Tibial artery (tissue), 4 donors: ENCODE measurements at places on chromosomes 12 and 14.

DNA sequence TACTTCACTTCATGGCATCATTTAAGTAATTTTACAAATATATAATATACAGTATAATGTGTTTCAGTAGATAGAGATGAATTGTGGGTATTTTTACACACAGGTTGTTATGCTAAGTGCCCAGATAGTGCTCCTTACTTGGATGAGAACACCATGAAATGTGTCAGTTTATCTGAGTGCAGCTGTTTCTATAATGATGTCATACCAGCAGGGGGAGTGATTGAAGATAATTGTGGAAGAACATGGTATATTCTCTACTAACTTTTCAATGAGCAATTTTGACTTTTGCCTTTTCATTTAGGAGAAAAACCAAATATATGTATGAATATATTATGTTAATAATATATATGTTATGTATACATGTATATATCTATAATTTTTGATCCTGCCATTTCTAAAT, 221.6 kb downstream of the LRRK2 start:
- no peaks in the 10 kb centered on the region for H3K27me3 ChIP-seq
- no peak for DNase-seq
- H3K27ac ChIP-seq: no peak overlapping the region
- H3K4me3 ChIP-seq: no peak overlapping the region

- no peaks in the 10 kb centered on the region for H3K27me3 ChIP-seq
- no peak overlapping the region for H3K27ac ChIP-seq
- no peak overlapping the region for H3K4me3 ChIP-seq
- H3K4me1 ChIP-seq: no peaks in the 10 kb centered on the region
- DNase-seq: no peak
Observed at GRCh38 chr12:58701536-58701935, 218.8 kb downstream of the LRIG3 start.

- peaks cover 47% of the 10 kb centered on the region for H3K4me1 ChIP-seq
- H3K36me3 ChIP-seq: no peaks in the 10 kb centered on the region
- peak overlapping the region; percentile 71 for H3K4me3 ChIP-seq
Observed at GRCh38 chr12:112418273-112418607, 507 bp upstream of the PTPN11 start.

DNA sequence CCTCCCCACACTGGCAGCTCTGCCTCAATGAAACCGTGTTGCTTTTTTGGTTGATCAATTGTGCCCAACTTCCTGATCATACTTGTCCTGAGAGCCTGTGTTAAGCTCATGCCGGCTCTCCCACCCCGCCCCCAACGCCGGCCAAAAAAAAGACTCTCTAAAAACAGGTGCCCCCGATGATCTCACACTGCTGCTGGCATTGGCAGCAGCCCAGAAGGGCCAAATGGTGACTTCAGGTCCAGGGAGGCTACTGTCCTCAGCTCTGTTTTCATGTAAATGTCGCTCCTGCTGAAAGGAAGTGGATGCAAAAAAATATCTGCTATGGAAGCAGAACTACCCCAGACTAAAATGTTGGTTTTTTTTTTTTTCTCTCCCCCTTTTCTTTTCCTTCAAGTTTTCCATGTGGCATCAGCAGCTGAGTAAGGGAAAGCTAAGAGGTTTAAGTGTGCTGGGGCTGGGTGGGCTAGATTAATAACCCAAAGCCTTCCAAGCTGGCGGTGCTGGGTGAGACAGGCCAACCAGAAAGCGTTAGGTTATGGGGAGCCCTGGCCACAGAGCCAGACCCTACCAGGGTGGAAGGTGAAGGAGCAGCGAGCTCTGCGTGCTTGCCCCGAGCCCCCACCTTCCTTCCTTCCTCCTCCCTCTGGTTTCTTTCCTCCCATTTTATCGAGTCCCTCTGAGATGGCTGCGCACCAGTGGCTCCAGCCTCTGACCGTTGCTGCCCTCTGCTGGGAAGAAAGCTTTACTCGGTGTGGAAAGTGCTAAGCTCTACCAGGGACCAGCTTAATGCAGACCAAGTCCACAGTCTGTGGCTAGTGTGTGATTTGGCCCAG, 396.1 kb downstream of the NRXN3 start:
- H3K27me3 ChIP-seq: no peaks in the 10 kb centered on the region
- H3K27ac ChIP-seq: no peak overlapping the region

- H3K4me3 ChIP-seq: peak overlapping the region; percentile 35
- peak; percentile 78 for DNase-seq
- no peaks in the 10 kb centered on the region for H3K36me3 ChIP-seq
- H3K27ac ChIP-seq: peak overlapping the region; percentile 58
- no peaks in the 10 kb centered on the region for H3K27me3 ChIP-seq
- peaks cover 31% of the 10 kb centered on the region for H3K4me1 ChIP-seq
Observed at GRCh38 chr12:15688202-15688736, 100.9 kb downstream of the EPS8 start.

GRCh38 chr12:49334681-49335080, 2.3 kb downstream of the C1QL4 start:
- H3K27ac ChIP-seq: no peak overlapping the region
- H3K4me3 ChIP-seq: no peak overlapping the region
- DNase-seq: no peak
- no peaks in the 10 kb centered on the region for H3K36me3 ChIP-seq
- H3K27me3 ChIP-seq: peaks cover 5% of the 10 kb centered on the region

DNA sequence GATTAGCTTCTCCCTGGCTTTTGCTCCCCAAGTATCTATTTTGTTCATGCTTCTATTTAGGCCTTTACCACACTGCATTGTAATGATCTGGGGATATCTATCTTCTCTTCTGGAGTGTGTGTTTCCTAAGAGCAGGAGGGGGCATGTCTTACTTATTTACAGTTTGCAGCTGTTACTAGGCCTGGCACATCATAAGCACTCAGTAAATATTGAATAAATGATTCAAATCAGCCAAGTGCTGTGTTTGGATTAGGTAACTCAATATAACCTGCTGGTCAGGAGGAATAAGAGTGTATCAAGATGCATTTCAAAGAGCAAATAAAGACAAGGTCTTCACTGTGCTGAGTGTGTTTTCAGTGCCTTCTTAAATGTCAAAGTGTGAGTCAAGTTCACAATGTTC, 186.1 kb downstream of the FOXG1 start:
- no peak overlapping the region for H3K27ac ChIP-seq
- no peak for DNase-seq
- H3K36me3 ChIP-seq: no peaks in the 10 kb centered on the region
- H3K4me1 ChIP-seq: no peaks in the 10 kb centered on the region

DNA sequence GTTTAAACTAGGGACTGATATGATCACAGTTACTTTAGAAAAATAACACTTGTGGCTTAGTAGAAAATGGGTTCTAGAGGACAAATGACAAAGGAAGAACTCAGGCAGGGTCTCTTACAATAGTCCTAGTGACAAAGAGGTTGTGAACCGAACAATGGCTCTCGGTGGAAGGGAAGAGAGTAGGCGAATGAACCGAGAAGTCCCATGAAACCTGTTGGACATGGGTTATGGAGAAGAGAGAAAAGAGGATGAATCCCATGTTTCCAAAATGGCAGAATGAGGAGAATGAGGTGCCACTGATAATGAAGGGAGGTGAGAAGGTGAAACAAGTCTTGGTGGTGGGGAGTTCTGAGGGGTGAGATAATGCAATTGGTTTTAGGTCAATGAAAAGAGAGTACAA, 94.1 kb downstream of the PPM1H start:
- no peaks in the 10 kb centered on the region for H3K27me3 ChIP-seq
- peaks cover 23% of the 10 kb centered on the region for H3K4me1 ChIP-seq
- no peak for DNase-seq
- H3K4me3 ChIP-seq: no peak overlapping the region
- no peak overlapping the region for H3K27ac ChIP-seq

- DNase-seq: peak; percentile 84
- H3K27ac ChIP-seq: peak overlapping the region; percentile 79
Observed at GRCh38 chr12:14256555-14257169, 108.8 kb upstream of the ATF7IP start.

GRCh38 chr12:87227162-87227561, 802.0 kb downstream of the C12orf50 start:
- no peak for DNase-seq
- H3K36me3 ChIP-seq: no peaks in the 10 kb centered on the region
- no peaks in the 10 kb centered on the region for H3K27me3 ChIP-seq
- no peak overlapping the region for H3K27ac ChIP-seq

DNA sequence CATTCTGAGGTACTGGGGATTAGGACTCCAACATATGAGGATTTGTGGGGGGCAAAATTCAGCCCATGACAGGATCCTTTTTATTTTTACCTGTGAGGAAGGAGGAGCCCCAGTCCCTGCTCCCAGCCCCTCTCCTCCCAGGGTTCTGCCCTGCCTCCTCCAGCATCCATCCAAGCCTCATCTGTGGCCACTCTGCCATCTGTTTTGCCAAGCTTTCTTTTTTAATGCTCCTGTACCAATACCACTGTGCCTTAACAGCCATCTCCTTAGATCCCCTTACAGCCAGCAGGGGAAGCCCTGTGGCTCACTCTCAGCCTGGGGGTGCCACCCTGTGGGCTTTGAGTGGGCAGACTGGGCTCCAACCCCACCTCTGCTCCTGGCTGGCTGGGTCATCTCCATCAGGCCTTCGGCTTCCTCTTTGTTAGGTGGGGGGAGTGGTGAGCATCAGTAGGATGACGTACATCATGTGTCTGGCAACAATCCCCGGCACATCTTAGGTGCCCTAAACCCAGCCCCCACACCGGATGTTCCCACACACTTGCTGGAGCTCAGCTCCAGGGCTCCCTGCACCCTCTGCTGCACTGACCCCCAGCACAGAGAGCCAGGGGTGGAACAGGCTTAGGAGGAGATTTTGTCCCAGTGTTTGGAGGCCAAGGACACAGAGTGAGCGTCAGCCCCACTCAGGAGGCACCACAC, 40.2 kb downstream of the CYP46A1 start:
- DNase-seq: no peak
- no peak overlapping the region for H3K4me3 ChIP-seq
- H3K4me1 ChIP-seq: no peaks in the 10 kb centered on the region
- H3K27ac ChIP-seq: no peak overlapping the region

DNA sequence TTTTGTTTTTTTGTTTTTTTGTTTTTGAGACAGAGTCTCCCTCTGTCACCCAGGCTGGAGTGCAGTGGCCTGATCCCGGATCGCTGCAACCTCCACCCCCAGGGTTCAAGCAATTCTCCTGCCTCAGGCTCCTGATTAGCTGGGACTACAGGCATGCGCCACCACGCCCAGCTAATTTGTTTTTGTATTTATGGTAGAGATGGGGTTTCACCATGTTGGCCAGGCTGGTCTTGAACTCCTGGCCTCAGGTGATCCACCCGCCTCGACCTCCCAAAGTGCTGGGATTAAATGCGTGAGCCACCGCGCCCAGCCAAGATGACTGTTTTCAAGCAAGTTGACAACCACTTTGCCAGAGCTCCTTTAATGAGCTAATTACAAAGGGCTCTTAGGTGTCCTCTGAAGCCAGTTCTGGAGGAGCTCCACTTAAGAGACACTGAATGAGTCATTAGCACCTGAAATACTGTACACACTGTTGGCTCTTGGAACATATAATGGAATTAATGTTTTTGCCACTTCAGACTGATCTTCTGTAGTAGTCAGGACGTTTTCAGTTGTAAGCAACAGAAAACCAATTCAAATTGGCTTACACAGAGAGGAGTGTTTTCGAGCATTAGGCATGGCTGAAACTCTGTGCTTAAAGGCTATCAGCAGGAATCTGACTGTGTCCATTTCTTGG, 55.4 kb upstream of the MED13L start:
- no peak for DNase-seq
- H3K36me3 ChIP-seq: no peaks in the 10 kb centered on the region
- no peak overlapping the region for H3K4me3 ChIP-seq
- H3K27ac ChIP-seq: no peak overlapping the region
- no peaks in the 10 kb centered on the region for H3K4me1 ChIP-seq

- no peak for DNase-seq
- no peak overlapping the region for H3K27ac ChIP-seq
- peaks cover 30% of the 10 kb centered on the region for H3K27me3 ChIP-seq
- H3K4me1 ChIP-seq: no peaks in the 10 kb centered on the region
- H3K4me3 ChIP-seq: no peak overlapping the region
- H3K36me3 ChIP-seq: no peaks in the 10 kb centered on the region
Observed at GRCh38 chr14:94163796-94164195, 10.3 kb upstream of the PPP4R4 start.

- H3K27me3 ChIP-seq: no peaks in the 10 kb centered on the region
- peak overlapping the region; percentile 90 for H3K27ac ChIP-seq
- peak overlapping the region; percentile 65 for H3K4me3 ChIP-seq
- H3K4me1 ChIP-seq: peaks cover 57% of the 10 kb centered on the region
- DNase-seq: peak; percentile 94
Observed at GRCh38 chr14:103520657-103521437, 1.8 kb downstream of the CKB start.

- peak overlapping the region; percentile 43 for H3K4me3 ChIP-seq
- H3K36me3 ChIP-seq: no peaks in the 10 kb centered on the region
- no peak overlapping the region for H3K27ac ChIP-seq
- peaks cover 26% of the 10 kb centered on the region for H3K4me1 ChIP-seq
Observed at GRCh38 chr12:51846911-51847642, 1.4 kb downstream of the FIGNL2 start.

GRCh38 chr14:92666251-92666650, 82.2 kb downstream of the LGMN start:
- H3K4me3 ChIP-seq: no peak overlapping the region
- H3K27me3 ChIP-seq: no peaks in the 10 kb centered on the region
- no peak for DNase-seq
- no peaks in the 10 kb centered on the region for H3K4me1 ChIP-seq
